ENCODE measurements at places on chromosomes 1 and 21.

DNA sequence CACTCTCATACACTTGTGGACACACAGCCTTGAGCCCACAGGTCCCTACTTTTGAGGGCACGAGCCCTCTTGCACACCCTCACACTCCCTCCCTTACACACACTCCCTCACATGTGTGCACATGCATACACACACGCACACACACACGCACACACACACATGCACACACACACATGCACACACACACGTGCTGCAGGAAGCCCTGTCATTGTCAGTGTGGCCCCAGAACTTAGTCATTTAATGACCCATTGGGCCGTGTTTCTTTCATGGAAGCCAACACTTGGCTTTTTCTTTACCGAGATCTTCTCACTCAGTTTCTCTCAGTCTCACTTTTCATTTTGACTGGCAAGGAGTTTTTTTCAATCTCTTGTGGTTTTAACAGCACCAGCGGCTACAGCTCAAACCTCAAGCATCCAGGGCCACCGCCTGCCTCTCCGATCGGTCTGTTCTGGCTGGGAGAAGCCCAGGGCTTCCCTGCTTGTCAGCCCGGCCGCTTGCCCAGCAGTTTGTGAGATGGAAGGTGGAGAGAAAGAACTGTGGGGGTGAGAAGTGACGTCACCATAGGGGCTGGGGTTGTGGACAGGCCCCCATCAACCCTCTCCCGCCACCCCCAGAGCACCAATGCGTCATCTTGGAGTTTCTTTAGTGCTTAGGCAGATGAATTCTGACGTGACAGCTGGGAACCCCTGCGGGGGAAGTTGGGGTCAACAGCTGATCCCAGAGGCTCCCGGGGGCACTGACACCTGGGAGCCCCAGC, 15.8 kb upstream of the TNFRSF8 start:
- H3K27me3 ChIP-seq, result peaks cover 6% of the 10 kb centered on the region
- no peak for DNase-seq
- H3K36me3 ChIP-seq, result no peaks in the 10 kb centered on the region
- H3K4me1 ChIP-seq, result peaks cover 26% of the 10 kb centered on the region
- H3K4me3 ChIP-seq, result no peak overlapping the region
- no peak overlapping the region for H3K27ac ChIP-seq

DNA sequence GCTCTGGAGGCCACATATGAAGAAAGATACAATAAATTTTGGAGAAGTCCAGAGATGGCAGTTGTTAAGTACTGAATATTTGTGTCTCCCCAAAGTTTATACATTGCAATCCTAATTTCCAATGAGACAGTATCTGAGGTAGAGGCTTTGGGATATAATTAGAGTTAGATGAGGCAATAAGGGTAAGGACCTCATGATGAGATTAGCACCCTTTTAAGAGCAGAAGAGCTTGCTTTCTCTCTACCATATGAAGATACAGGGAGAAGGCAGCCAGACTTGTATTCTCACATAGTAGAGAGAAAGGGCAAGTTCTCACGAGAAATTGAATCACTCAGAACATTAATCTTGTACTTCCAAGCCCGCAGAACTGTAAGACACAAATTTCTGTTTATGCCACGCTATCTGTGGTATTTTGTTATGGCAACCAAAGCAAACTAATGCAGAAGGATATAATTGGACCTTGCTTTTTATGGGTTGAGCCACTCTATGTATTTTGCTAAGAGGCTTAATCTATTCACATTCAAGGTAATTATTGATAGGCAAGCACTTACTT, 430.1 kb downstream of the KCNT2 start:
- no peaks in the 10 kb centered on the region for H3K36me3 ChIP-seq
- no peak overlapping the region for H3K27ac ChIP-seq
- H3K4me1 ChIP-seq, result no peaks in the 10 kb centered on the region
- DNase-seq, result no peak
- H3K27me3 ChIP-seq, result no peaks in the 10 kb centered on the region
- H3K4me3 ChIP-seq, result no peak overlapping the region

DNA sequence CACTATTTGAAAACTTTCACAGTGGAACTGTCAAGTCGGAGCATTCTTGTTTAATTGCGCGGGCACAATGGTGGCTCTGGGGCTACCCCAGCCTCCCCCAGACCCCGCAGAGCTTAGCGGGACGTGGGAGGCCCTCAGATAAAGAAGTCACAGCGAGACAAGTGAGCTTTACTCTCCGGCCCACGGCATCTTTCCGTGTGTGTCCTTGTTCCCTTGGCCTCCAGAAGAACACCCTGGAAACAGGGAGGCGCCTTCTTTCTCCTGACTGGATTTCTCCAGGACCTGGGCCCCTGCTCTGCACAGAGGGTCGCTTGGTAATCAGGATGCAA, 382.8 kb downstream of the RRAGC start:
- peaks cover 71% of the 10 kb centered on the region for H3K27me3 ChIP-seq
- H3K4me1 ChIP-seq, result peaks cover 27% of the 10 kb centered on the region
- H3K27ac ChIP-seq, result no peak overlapping the region
- peak overlapping the region; percentile 82 for H3K4me3 ChIP-seq
- H3K36me3 ChIP-seq, result peaks cover 13% of the 10 kb centered on the region

DNA sequence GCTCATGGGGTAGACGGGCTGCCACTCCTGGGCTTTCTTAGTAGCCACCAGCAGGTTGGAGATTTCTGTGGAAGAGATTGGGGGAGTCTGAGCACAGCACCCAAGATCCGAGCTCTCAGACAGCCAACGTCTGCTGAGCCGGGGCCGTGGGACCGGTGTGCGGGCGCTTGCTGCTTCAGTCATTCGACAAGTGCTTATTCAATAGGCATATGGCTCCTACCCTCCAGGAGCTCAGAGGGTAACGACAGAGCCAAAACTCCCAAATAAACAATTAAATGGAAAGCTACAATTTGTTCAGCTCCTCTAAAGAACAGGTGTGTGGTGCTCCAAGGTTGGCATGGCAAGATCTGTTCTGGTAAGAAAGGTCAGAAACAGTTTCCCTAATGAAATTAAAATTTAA, 106.0 kb downstream of the RAVER2 start:
- H3K27me3 ChIP-seq, result peaks cover 2% of the 10 kb centered on the region
- peaks cover 39% of the 10 kb centered on the region for H3K36me3 ChIP-seq
- no peaks in the 10 kb centered on the region for H3K4me1 ChIP-seq
- H3K27ac ChIP-seq, result no peak overlapping the region

DNA sequence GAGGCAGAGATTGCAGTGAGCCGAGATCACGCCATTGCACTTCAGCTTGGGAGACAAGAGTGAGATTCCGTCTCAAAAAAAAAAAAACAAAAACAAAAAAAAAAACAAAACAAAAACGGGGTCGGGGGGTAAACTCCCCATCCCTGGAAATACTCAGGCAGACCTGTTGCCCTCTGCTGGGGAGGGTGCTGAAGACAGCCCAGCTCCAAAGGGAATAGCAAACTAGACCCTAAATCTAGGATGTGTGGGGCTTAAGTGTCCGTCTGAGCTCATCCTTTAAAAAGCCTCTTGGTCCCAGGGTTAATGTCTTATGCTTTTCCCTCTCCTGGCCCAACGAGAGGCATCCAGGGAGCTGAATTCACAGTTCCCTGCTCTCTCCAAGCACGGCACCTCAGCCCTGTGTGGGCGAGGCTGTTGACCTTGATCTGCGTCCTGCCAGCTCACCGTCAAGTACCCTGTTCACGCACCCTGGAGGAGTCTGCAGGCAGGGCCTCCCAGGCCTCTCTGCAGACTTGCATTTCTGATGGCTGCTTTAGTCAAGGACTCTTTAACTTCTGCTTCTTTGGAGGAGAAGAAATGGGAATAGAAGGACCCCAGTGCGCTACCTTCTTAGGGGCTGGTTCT, 22.3 kb downstream of the KCND3 start:
- H3K4me1 ChIP-seq, result peaks cover 24% of the 10 kb centered on the region
- H3K27me3 ChIP-seq, result peaks cover 62% of the 10 kb centered on the region
- H3K36me3 ChIP-seq, result no peaks in the 10 kb centered on the region
- no peak for DNase-seq
- H3K27ac ChIP-seq, result no peak overlapping the region

DNA sequence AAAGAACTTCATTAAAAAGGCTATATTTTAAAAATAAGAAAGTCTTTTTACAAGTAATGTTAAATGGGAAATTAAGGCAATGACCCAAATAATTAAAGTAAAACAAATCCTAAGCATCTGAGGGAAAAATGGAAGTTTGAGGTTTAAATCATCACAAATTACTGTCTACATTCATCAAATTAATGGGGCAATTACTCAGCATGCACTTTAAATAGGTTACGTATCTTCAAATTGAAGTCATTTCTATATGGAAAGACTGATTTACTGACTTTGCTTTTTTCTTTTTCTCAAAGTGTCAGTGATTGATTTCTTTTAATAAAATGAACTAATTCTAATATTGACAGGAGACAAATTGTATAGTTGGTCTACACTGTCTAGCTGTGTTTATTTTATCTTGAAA, 1452.3 kb downstream of the NCAM2 start:
- no peaks in the 10 kb centered on the region for H3K4me1 ChIP-seq
- H3K27me3 ChIP-seq, result peaks cover 3% of the 10 kb centered on the region
- H3K27ac ChIP-seq, result no peak overlapping the region
- no peak for DNase-seq

GRCh38 chr1:189693140-189693539, 784.5 kb downstream of the BRINP3 start:
- no peaks in the 10 kb centered on the region for H3K4me1 ChIP-seq
- DNase-seq, result no peak
- H3K27me3 ChIP-seq, result no peaks in the 10 kb centered on the region
- H3K4me3 ChIP-seq, result no peak overlapping the region
- no peak overlapping the region for H3K27ac ChIP-seq
- H3K36me3 ChIP-seq, result no peaks in the 10 kb centered on the region

DNA sequence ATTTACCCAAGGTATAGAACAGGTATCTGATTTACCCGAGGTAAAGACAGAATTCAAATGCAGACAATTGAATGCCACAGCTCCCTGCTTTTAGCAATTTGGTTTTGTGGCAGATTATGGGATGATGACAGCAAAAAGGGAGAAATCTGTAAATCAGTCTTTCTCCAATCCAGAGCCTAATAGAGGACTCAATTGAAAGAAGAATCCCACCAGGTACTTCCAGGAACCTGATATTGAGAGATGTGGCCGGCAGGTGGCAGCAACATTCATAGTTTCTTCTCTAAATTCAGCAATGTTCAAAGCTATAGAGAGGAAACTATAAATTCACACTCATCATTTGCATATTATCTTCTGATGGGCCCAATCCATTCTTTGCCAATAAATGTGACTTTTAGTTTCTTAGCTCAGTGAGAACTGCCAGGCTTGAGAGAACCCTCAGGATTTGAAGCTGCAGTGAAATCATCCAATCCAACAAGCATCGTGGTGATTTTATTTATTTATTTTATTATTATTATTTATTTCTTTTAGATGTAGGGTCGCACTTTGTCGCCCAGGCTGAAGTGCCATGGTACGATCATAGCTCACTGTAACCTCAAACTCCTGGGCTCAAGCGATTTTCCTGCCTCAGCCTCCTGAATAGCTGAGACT, 9.8 kb upstream of the PHACTR4 start:
- no peak overlapping the region for H3K27ac ChIP-seq
- peak; percentile 76 for DNase-seq
- peaks cover under 1% of the 10 kb centered on the region for H3K4me1 ChIP-seq
- H3K27me3 ChIP-seq, result peaks cover 5% of the 10 kb centered on the region
- no peaks in the 10 kb centered on the region for H3K36me3 ChIP-seq

GRCh38 chr1:23590058-23590783, 30.9 kb upstream of the ID3 start:
- peak overlapping the region; percentile 94 for H3K27ac ChIP-seq
- peaks cover 87% of the 10 kb centered on the region for H3K4me1 ChIP-seq

- no peak for DNase-seq
- no peaks in the 10 kb centered on the region for H3K27me3 ChIP-seq
- H3K4me3 ChIP-seq, result no peak overlapping the region
These were observed 118.6 kb upstream of the IFFO2 start for GRCh38 chr1:19074902-19075721.

Data from nephron progenitor cell (in vitro differentiated cells).